T1000 (cell line): ENCODE measurements at places on chromosomes 4 and X.

DNA sequence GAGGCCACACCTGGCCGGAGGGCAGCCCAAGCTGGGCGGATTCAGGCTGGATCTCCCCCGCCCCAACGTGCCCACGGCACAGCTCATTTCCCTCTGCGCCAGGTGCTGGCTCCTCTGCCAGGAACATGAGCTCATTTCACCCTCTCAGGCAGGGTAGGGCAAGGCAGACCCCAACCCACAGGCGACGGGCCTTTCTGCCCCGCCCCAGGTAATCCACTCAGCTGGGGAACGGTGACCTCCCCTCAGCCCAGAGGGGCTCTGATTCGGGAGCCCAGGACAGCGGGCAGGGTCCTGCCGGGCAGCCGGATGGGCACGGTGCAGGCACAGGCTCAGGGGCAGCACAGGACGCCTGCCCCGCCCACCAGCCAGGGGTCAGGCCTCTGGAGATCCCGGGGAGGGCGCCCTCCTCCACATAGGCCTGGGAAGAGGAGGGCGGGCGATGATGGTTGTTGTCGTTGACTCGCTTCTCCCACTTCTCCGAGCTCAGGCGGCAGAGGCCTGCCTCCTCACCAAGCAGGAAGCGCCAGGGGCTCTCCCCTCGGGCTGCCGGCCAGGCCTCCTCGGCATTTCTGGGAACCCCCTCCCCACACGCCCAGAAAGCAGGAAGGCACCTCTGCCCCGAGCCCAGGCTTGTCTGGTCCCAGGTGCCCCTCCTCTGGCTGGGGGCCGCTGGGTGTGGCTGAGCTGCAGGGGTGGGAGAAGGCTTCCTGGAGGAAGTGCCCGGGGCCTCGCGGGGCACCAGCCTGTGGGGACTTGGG lies 31.1 kb downstream of the TACC3 start:
- no peak for DNase-seq

DNA sequence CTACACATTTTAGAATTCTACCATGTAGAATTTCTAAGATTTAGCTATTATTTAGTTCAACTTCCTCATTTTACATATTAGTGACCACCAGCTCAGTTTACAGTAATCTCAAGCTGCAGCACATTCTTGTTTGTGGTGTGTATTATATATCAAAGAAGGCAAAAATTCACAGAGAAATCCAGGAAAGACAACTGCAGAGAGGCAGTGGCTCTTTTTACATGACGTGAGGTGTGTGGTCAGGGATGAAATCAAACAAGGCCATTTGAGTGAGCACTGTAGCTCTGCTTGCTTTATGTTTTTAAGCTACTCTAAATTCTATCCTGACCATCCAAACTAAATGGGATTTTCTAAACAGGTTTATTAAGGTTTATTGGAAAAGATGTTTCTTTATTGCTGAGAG lies 71.1 kb downstream of the COL25A1 start:
- DNase-seq = no peak

- DNase-seq = no peak
These were observed 10.4 kb downstream of the PRSS48 start for GRCh38 chr4:151287409-151287808.

- no peak for DNase-seq
These were observed 42.4 kb upstream of the AGA start for GRCh38 chr4:177484613-177485021.

DNA sequence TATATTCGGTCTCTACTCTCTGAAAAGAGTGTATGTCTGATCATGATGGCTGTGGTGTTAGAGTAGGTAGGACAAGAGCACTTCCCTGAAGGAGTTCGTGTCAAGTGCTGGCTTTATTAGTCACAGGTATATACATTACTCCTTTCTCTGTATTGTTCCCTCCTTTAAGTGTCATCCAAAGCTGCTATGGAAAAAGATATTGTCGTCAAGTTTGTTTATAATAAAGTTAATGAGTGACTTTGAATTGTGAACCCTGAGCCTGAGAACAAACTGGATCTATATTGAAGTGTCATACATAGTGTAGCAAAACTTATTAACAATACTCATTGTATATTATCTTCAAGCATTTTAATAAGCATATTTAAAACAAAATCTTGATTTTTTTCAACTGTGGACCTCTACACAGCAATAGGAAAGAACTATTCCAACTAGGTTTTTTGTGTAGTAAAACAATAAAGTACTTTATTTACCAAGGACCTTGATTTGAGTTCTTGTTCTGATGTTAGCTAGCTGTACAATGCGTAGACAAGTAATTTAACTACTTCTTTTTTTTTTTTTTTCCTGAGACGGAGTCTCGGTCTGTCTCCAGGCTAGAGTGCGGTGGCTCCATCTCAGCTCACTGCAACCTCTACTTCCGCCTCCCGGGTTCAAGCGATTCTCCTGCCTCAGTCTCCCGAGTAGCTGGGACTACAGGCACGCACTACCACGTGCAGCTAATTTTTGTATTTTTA lies 177.7 kb downstream of the RAPGEF2 start:
- no peak for DNase-seq

- DNase-seq = no peak
These were observed 96.2 kb downstream of the TSPAN7 start for GRCh38 chrX:38657562-38657961.

- DNase-seq = no peak
These were observed 7.4 kb upstream of the HNRNPD start for GRCh38 chr4:82381235-82381634.

- DNase-seq = no peak
These were observed 45.5 kb upstream of the HS3ST1 start for GRCh38 chr4:11474146-11474545.

- no peak for DNase-seq
These were observed 123.7 kb upstream of the MAP3K15 start for GRCh38 chrX:19639056-19639455.

GRCh38 chr4:122300776-122301175 lies 78.0 kb upstream of the ADAD1 start:
- no peak for DNase-seq

GRCh38 chr4:160537681-160538080 lies 1434.8 kb downstream of the RAPGEF2 start:
- no peak for DNase-seq
